GM23248 (cell line): ENCODE measurements at places on chromosomes 16 and 17.
A peak's percentile ranks its signal among the peaks of the same experiment; 100 is the strongest.

DNA sequence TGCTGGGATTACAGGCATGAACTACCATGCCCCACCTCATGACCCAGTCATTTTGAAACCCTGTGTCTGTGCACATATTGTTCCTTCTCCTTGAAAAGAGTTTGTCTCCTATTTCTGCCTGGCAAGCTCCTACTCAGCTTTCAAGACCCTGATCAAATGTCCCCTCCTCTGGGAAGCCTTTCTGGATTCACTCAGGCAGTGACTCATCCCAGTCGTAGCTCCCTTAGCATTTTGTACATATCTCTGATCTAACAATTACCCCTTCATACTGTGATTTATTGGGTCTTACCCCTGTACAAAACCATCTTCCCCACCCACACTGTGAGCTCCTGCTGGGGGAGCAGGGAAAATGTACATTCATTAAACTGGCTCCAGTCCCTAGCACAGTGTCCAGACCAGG lies 18.1 kb upstream of the ABCC12 start:
- DNase-seq = no peak

DNA sequence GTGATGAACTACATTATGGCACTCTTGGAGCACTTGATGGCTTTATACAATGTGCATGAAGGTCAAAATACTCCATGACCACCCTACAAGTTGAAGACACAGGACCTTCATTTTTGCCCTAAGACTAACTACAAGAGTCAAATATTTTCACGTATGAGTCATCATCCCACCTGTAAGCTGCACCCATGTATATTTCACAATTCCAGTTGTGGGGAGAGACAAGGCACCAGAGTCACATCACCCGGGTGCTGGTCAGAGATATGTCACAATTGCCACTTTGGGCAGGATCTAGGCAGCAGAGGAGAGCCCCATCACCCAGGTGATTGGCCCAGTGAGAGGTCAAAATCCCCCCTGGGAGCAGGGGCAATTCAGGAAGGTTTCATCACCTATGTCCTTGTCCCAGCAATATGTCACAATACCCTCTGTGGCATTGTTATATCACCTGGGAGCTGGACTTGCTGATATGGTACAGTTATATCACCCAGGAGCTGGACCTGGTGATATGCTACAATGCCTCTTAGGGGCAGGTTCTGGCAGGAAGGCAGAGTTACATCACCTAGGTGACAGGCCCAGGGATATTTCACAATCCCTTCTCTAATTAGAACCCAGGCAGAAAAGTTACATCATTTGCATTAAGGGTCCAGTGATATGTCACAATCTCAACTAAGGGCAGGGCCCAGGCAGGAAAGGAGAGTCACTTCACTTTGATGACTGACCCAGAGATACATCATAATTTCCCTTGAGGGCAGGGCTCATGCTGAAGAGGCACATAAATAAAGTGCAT lies 1839.2 kb downstream of the TP53TG3F start:
- no peak for DNase-seq

GRCh38 chr16:85112364-85112763 lies at the start of gene CIBAR2:
Gene CIBAR2, minus strand, starts transcription at chr16:85112472. Its CDS starts 120 bp downstream, at chr16:85112352.
- DNase-seq = no peak

DNA sequence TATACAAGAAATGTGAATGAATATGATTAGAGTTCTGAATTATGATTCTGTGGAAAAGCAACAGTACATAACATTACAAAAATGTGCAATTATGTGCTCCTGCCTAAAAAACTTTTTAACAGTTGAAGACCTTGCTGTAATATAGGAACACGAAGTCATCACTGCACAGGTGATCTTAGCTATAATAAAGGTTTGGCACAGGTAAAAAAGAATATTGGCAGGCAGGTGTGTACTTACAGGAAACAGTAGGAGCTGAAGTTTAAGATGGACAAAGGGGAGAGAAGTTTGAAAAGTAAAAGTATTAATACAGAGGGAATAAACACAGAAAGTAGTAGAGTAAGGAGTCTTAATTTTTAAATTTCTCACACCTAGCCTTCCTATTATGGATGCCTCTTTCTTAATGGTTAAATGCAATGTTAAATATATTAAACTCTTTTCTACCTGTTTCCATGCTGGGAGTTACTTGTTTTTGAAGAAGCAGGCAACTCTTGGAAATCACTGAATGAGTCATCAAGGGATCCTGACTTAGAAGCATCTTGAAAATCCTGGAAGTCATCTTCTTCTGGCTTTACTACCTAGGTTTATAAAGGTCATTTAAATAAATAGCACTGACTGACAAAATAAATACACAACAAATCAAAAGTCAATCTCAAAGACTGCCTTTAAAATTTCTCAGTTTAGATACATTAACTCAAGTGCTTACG lies 40.7 kb downstream of the SYNRG start:
- peak; percentile 21 for DNase-seq

DNA sequence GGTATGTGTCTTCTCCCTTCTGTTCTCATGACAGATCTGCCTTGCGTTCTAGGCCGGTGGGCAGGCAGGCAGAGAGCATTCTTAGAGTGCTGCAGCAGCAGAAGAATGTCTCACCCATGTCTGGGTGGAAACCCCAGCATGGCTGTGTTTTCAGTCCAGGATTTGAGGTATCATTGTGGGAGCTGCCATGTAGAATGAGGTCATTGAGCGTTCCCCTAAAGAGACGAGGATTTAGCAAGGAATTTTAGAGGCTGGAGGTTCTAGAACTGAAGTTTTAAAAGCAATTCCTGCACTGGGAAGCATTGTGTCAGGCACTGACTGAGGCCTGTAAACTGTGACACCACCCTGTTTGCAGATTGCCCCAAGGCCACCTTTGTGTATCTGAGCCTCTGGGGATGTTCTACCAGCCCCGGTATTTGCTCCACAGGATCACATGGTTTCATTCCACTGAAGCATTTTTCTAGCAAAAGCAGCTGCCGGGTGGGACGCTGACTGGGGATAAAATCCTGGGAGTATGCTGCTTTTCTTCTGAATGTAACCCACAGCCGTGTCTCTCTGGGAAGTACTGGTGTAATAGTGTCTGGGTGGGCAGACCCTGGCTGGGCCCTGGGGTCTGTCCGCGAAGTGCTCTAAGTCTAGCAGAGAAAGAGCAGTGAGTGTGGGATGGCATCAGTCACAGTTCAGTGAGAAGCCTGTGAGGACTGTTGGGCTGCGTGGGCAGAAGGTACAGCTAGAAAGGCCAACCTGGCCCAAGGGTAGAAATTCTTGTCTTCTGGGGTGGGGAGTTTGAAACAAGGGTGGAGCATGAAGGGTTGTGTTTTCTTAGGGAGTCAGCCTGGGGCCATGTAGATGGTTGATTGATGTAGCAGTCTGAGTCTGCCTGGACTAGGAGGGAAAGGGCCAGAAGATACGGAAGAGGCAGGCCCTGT lies 30.2 kb downstream of the PLCD3 start:
- peak; percentile 39 for DNase-seq
